Lower lobe of right lung (tissue), 2 donors: ENCODE measurements at places on chromosomes 1 and 21. TPM values are rescaled to one million over a fixed set of nuclear protein-coding genes. Genes with fewer than 3 reads are reported as not detected.

The TEX38 gene
- not detected for total RNA-seq

The ZZZ3 gene
- 44.5 TPM for total RNA-seq

DNA sequence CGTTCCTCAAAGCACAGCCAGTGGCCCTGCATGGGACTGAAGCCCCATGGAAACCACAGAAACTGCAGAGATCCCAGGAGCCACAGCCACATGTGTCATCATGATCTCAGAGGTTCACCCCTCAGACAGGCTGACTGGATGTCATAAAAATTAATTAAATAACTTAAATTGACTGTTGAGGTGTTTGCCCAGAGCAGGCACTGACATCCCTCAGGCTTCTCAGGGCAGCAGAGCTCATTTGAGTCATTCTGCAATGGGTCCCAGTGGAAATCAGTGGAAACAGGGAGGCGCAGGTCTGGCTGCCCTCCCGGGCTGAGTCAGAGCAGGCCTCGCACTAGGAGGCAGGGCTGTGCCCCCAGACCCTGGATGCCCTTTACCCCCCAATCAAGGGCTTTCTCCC is 135.1 kb downstream of the CDC7 start:
- H3K4me3 ChIP-seq = no peak overlapping the region
- no peak for DNase-seq
- no peaks in the 10 kb centered on the region for H3K36me3 ChIP-seq
- no peaks in the 10 kb centered on the region for H3K27me3 ChIP-seq
- H3K27ac ChIP-seq = no peak overlapping the region

DNA sequence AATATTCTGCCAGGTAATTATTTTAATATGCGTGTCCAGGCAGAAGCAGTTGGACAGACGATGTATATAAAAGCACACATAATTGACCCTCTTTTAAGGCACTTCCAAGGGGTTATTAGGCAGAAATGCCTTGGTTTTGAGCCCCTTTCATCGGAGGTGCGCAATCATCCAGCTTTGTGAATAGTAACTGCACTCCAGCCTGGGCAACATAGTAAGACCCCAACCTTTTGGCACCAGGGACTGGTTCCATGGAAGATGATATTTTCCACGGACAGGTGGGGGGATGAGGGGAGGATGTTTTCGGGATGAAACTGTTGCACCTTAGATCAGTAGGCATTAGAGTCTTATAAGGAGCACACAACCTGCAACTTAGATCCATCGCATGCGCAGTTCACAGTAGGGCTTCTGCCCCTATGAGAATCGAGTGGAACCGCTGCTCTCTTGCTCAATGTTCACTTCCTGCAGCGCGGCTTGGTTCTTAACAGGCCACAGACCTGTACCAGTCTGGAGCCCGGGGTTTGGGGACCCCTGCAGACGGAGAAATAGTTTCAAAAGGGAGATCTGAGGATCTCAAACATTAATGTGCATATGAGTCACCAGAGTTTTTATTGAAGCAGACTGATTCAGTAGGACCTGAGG is 1.8 kb upstream of the MCOLN2 start:
- H3K4me1 ChIP-seq = peaks cover 27% of the 10 kb centered on the region
- no peak for DNase-seq

GRCh38 chr1:108057541-108057940 is 92.6 kb upstream of the VAV3 start:
- H3K36me3 ChIP-seq = no peaks in the 10 kb centered on the region
- H3K27me3 ChIP-seq = no peaks in the 10 kb centered on the region
- H3K4me1 ChIP-seq = peaks cover 57% of the 10 kb centered on the region
- no peak overlapping the region for H3K4me3 ChIP-seq
- peak; percentile 72 for DNase-seq

DNA sequence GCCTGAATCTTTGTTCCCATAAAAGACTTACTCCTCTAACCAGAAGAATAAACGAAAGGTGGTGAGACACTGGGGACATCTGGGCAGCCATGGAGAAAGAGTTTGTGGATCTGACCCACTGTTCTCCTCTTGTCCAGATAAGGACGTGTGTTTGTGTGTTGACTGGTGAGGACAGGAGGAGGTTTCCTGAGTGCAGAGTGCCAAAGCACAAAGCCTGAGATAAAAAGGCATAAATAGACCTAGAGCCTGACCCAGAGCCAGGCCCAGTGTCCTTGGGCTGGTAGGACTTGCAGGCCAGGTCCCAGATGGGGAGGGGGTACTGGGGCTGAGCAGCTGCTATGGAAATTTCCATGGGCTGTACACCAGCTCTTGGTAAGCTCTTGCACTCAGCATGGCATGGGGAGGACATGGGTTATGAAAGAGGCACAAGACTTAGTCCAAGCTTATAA is 19.6 kb upstream of the COQ8A start:
- no peak for DNase-seq
- no peak overlapping the region for H3K27ac ChIP-seq
- H3K4me1 ChIP-seq = no peaks in the 10 kb centered on the region
- peaks cover 8% of the 10 kb centered on the region for H3K36me3 ChIP-seq
- H3K4me3 ChIP-seq = no peak overlapping the region

DNA sequence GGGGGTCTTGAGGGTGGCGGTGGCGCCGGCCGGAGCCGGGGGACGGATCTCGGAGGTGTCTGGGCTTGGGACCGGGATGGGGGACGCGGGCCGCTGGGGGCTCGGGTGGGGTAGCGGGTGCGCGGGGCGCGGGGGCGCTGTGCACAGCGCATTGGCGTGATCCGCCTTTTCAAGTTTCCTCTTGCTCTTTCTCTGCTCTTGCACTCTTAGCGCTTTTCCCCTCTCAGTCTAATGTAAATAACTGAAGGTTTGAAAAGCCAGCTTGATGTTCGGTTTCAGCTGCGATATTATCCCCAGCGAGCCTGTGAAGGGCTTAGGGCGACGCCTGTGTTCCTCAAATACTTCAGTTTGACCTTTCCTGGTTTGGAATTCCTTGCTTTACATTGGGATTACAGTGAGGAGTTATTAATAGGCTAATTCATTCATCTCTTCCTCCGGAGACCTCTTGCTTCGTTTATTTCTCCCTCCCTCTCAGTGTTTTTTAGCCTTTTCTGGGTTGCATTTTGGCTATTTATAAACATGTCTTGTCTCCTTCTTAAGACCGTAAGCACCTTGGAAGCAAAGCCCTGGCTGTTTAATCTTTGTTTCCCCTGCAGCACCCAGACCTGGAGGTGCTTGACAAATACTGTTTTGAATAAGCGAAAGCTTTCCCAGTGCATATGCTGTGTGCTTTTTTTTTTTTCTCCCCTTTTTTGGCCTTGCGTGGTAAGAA is 693 bp downstream of the RAB4A start:
- peaks cover 30% of the 10 kb centered on the region for H3K4me1 ChIP-seq
- H3K27me3 ChIP-seq = no peaks in the 10 kb centered on the region
- H3K4me3 ChIP-seq = peak overlapping the region; percentile 65
- H3K27ac ChIP-seq = peak overlapping the region; percentile 80
- DNase-seq = no peak
